ENCODE measurements at places on chromosomes 4 and X.

GRCh38 chrX:73877687-73878086, 314.7 kb downstream of the CHIC1 start:
- peak; percentile 61 for DNase-seq

- no peak for DNase-seq
Measured at GRCh38 chr4:85367815-85368214, 107.1 kb upstream of the ARHGAP24 start.

GRCh38 chr4:181582595-181582994, 660.6 kb upstream of the TENM3 start:
- no peak for DNase-seq

DNA sequence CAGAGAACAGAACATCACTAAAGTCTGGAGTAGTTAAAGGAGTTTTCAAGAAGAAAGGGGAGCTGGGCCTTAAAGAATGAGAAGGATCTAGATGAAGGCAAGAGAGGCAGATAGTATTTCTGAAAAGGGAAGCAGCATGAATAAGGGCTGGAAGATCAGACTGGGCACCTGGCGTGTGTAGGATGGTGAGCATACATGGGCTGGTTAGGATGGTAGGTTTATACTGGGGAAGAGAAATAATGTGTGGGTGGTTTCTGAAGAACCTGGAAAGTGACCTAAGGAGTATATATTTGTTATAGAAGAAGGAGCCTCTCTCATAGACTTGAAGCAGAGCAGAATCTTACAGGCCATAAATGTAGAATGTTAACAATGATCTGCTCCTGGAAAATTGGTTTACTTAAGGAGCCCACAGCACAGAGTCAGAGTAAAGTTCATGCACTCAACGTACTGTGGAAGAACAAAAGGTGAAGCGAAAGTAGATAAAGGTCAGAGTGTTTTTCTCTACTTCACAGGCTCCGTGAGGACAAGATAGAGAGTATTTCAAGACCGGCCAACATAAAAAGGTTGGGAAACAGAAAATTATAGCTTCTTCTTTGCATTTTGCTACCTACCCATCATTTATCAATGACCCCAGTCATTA, 35.8 kb downstream of the MBNL3 start:
- DNase-seq: no peak

- DNase-seq: peak; percentile 52
Measured at GRCh38 chr4:57148177-57148576, 38.0 kb upstream of the IGFBP7 start.

GRCh38 chrX:53476371-53476770, 42.2 kb upstream of the HSD17B10 start:
- DNase-seq: no peak

DNA sequence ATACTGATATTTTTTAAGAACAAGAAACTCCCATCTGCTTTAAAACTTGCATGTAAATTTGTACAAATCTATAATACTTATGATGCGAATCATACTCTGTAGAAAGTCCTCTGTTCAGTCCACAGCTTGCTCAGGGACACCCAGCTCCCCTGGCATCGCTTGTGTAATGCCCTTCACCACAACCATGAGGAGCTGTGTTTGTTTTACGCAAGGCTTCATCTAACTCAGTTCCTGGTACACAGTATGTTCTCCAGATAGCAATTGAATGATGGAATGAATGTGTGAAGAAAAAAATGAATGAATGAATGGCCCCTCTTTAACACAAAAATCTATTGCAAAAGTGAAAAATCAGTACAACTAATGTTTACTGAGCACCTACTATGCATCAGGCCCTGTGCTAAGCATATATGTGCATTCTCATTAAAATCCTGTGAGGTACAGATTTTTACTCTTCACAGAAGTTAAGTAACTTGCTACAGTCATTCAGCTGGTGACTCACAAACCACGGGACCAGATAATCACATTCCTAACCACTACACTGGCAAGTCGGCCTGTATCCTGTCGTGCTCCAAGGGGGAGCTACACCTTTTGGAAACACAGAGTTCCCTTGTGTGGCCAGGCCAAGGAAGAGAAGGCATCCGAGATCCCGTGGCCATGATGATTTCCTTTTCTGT, 58.7 kb upstream of the KDR start:
- peak; percentile 94 for DNase-seq

DNA sequence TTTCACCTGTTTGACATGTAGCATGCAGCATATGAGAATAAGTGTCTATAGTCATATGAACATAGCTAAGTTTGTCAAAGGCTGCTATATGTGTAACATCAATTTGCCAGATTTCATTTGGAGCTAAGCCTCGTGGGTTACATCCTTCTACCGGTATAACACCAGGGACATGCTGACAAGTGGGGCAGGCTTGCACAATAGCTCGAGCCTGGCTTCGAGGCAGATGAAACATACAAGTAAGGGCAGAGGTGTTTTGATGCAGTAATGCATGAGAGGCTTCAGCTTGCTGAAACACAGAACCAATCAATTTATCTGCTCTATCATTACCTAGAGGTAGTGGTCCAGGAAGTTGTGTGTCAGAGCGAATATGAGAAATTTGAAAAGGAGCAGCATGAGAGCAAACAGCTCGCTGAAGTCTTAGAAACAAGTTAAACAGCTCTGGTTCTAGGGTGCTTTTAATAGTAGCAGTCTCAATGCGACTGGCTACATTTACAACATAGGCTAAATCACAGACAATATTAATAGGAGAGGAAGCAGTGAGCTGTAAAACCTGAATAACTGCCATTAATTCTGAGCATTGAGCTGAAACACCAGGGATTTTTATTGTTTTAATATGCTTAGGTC, 14.9 kb upstream of the UGDH start:
- no peak for DNase-seq

- DNase-seq: no peak
Measured at GRCh38 chr4:145823743-145824142, 114.9 kb downstream of the ZNF827 start.

DNA sequence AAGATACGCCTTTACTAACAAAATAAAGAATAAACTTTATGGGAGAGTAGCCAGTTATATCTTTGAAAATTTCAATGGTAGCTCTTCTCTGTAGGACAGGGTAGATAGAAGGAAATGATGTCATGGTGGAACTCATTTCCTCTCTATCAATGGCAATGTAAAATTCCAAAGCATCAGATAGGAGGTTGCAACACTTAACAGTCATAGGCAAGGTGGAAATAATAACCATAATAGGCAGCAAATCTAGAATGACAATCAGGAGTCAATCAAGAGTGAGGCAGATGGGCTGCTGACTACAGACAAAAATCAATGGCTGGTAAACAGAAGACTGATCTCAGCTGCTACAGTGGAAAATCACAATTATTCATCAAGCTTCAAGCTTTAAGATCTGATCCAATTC, 53.9 kb upstream of the TET2 start:
- DNase-seq: no peak

DNA sequence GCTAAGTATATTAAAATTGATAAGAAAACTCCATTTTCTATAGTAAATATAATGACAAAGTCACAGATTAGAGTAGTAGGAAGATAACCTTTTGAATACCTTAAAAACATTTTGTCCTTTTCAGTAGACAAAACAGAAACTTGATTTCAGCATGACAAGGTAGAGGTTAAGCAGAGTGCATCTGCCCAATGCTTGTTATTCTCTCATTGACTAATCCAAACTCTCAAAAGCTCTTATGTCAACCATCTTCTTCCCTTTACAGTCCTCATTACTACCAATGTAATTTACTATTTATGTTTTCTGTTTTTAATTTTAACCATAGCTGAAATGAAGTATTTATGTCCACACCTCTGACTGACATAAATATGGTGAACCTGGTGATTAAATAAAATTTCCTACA, 11.1 kb downstream of the NIPAL1 start:
- DNase-seq: no peak

DNA sequence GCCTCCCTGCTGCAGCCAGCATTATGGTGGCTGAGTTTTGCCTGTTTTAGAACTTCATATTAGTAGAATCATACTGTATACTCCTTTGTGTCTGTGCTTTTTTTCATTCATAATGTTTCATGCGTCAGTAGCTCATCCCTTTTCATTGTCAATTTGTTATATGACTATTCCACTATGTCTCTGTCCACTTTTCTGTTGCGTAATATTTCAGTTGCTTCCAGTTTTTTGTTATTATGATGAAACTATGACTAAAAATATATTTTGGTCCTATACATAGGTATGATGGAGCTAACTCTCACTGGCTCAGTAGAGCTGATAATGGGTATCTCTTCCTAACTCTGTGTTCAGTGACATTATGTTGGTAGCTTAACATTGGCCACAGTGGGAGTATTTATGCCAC, 48.3 kb downstream of the DMP1 start:
- no peak for DNase-seq

DNA sequence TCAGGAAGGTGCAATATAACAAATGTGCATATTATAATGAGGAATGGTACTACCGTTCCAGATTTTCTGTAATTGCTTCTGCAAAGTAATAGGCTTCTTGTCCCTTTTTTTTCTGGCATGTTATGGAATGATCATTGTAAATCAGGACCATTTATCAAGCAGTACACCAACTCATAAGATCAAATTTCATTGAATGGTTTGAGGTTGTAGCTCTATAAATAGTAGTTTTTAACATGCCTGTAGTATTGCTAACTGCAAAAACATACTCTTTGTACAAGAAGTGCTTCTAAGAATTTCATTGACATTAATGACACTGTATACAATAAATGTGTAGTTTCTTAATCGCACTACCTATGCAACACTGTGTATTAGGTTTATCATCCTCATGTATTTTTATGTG, 12.6 kb downstream of the IBSP start:
- no peak for DNase-seq

DNA sequence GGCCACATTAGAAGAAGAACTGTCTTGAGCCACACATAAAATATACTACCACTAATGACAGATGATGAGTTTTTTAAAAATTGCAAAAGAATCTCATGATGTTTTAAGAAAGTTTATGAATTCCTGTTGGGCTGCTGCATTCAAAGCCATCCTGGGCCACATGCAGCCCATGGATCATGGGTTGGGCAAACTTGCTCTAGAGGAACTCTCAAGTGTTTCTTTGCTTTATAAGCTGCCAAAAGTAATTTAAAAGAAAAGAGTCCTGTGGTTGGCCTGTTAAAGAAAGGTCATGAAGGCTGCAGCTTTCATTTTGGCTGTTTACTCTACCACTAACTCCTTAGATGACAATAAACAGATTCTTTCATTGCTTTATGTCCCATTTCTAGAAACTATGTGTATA, 218.2 kb downstream of the SCFD2 start:
- DNase-seq: no peak

- peak; percentile 27 for DNase-seq
Measured at GRCh38 chr4:184382189-184382846, 92.0 kb downstream of the IRF2 start.

GRCh38 chr4:37763831-37764230, 62.7 kb upstream of the PGM2 start:
- no peak for DNase-seq

- DNase-seq: no peak
Measured at GRCh38 chr4:145625677-145626622, 6.8 kb downstream of the MMAA start.

- no peak for DNase-seq
Measured at GRCh38 chr4:86261636-86262035, 98.2 kb downstream of the MAPK10 start.

DNA sequence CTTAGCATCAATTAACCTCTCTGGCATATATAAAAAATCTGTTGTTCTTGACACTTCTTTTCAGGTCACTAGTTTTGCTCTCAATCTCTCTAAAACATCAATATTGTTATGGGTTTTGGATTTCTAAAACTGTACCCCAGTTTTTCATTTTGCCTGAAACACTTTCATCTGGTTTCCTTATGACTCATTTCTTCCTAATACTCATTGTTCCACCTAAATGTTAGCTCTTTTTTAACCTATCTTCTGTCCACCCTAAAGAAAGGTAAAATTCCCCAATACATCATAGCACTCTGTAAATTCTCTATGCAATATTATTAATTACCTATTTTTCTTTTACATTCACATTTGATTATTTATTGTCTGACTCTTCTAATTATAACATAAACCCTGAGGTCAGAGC, 575.5 kb upstream of the NDST4 start:
- DNase-seq: no peak

DNA sequence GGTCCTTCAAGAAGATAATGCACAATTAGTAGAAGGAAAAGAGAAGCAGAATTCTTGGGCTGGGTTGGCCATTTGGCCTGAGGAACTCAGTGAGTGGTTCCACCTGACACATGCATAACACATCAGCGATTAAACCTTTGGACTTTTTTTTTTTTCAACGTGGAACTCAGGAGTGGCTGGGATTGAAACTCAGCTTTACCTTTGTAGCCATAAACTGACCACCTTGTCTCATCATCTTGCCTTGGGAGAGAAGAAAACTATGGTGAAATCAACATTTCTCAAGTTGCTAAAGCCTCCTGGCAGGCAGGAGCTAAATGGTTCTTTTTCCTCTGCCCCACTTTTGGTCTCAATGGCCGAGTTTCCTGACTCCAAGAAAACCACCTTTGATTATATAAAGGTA, 16.3 kb downstream of the PTTG2 start:
- no peak for DNase-seq

DNA sequence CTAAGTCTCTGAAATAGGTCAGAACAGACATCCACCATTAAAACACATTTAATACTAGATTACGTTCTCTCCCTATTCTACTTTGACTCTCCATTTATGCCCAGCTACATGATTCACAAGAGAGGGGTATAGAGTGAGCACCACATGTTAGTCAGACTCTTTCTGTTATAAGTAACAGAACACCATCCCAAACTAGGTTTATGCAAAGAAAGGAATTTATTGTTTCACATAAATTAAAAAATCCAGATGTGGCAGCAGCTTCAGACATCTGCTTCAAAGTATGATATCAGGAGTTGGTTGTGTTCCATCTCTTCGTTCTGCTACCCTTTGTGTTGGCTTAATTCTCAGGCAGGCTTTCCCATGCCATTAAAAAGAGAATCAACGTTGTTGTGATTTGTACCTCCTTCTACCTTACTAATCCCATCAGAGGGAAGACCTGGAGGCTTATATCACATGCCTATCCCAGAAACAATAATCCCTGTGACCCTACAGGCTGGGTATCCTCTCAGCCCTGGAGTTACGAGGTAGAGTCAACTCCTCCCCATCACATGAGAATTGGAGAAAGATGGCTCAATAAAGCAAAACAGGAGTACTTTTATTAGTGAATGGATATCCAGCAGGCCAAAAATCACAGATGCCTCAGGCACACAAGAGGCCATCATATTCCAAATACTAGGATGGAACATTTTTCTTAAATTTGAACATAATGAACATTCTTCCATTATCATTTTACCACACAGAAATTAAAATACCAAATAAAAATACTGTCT, 163.2 kb downstream of the SLC7A11 start:
- DNase-seq: no peak

- no peak for DNase-seq
Measured at GRCh38 chrX:97628326-97628725, 744.6 kb downstream of the RPA4 start.

GRCh38 chr4:118762730-118763477, 73.0 kb downstream of the SEC24D start:
- no peak for DNase-seq

GRCh38 chr4:177519481-177520260, 77.4 kb upstream of the AGA start:
- no peak for DNase-seq

GRCh38 chr4:171746418-171746817, 66.8 kb upstream of the GALNTL6 start:
- DNase-seq: no peak
